Activated CD4-positive, alpha-beta T cell treated with anti-CD3 and anti-CD28 coated beads, Interleukin-2, amount 50 U/mL, for 4 hours (primary cell): ENCODE measurements at places on chromosomes 5 and 9.

DNA sequence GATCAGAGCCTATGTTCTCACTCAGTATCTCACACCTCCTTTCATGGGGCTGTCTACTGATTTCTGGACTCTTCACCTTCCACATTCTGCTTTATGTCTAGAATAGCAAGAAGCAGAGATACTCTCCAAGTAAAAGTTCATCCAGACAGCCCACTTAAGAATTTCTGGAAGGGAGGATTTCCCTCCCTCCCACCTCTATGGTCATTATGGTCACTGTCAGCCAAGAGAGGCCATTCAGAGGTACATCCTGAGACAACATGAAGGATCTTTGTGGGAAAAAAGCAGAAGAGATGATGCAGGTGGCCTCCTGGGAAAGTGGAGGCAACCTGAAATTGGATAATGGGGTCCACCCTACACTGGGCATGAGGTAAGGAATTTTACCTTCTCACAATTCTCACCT lies 179.5 kb upstream of the ZNF462 start:
- no peak for DNase-seq

- no peak for DNase-seq
These were observed 1290.2 kb upstream of the WWC1 start for GRCh38 chr5:167001246-167001645.

- DNase-seq = no peak
These were observed 95.7 kb downstream of the ANKH start for GRCh38 chr5:14775857-14776256.

DNA sequence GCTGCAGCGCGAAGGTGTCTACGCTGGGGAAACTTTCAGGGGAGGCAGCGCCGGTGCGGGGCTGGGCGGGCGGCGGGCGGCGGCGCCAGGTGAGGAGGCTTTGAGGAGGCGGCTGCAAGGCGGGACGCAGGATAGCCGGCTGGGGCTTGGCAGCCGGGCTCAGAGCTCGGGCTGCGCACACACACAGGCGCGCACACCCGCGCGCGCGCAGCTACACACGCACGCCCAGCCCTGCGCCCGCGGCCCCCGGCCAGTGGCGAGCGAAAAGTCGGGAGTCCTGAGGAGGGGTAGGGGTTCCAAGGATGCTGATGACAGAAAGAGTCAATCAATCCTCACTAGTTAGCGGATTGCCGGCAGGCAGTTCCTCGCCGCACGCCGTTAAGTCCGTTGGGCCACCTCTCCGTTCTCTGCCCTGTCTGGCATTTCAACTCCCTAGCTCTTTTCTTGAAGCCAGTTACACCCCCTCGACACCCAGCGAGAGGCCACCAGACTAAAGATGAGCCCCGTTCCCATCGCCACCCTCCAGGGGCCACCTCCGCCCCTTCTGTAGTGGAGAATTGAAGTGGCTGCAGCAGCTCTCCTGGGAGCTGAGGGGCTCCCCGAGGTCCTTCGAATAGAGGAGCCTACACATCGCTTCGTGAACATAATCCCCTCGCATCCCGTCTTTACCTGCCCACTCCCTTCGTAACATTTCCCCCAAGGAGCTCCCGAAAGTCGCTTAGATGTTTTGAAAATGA lies 1640.3 kb upstream of the C9orf72 start:
- no peak for DNase-seq

GRCh38 chr9:77648234-77649108 lies at the start of gene GNA14:
GNA14 (minus strand) TSS chr9:77648322; CDS start chr9:77647793, 529 bp downstream.
- no peak for DNase-seq

DNA sequence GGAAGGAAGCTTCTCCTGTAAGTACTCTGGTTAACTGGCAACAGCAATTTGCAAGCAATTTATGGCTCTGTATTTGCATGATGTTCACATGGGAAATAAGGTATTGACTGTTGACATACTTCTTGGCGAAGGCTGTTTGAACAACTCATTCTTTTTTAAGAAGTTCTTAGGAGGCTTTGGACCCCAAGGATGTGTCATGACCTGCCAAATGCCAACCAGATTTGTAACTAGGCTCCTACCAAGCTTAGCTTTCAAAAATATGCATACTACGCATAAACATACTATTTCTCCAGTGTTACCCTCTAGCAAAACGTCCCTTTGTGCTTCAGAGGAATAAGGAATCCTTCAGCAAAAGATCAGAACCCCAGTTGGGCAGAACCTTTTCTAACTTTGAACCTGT lies 165.2 kb upstream of the MSX2 start:
- no peak for DNase-seq

GRCh38 chr9:15714746-15715145 lies 161.9 kb downstream of the CCDC171 start:
- DNase-seq = no peak

DNA sequence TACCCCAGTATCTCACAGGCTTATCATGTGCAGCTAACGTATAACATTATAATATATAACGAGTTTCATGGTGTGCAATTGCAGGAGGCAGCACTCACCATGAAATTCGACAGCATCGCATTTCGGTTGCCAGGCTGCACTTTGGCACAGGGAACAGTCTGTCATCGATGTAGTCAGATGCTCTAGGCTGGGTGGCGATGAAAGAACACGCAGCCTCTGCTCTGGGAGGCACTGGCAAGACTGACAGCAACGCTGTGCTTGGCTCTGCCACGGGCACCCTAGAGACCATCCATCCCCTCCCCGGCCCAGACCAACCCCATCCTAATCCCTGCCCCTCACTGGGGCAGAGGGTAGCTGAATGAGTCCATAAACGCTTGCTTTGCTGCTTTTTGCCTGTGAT lies 290.8 kb downstream of the MED10 start:
- DNase-seq = no peak

GRCh38 chr9:124800306-124801259 lies 23.6 kb downstream of the OLFML2A start:
- no peak for DNase-seq

DNA sequence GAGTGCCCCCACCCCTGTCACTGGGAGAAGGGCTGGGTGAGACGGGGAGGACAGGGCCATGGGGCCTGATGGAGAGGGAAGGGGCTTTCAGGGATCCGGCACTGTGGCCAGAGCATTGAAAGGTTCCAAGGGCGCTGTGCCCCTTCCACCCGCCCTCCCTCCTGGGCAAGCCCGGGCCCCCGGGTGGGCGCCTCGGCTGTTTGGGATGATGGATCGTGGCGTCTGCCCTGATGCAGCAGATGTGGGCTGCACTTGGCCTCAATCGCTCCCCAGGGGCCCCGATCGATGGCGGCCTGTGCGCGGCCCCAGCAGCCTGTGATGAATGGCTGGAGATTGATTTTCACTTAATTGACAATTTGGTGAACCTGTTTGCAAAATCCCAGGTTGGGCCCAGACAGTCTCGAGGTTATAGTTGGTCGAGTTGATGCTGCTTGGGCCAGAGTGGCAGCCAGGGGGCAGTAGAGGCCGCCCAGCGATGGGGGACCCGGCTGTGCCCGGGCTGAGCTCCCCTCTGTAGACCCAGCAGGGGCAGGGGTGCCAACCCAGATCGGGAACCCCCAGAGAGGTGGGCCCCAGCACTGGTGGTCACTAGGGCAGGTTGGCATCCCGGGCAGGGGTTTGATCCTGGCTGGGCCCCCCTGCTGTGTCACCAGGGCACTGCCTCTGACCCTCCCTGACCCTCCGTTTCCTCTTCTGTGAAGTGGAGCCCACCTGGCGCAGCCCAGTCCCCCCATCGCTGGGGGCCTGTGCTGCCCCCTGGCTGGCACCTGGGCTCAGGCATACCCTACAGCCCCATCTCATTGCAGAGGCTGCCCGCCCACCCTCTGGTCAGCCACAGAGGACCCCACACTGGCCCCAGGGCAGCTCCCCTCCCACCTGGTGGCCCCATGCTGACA lies 34.7 kb downstream of the LHX3 start:
- peak; percentile 34 for DNase-seq

GRCh38 chr9:37747271-37747753 lies 6.3 kb upstream of the TRMT10B start:
- DNase-seq = peak; percentile 40

- no peak for DNase-seq
These were observed 11.3 kb downstream of the EHMT1 start for GRCh38 chr9:137630126-137630525.

- DNase-seq = no peak
These were observed 255.7 kb downstream of the AOPEP start for GRCh38 chr9:94982211-94982610.

GRCh38 chr5:128667152-128667551 lies 129.1 kb upstream of the FBN2 start:
- no peak for DNase-seq

DNA sequence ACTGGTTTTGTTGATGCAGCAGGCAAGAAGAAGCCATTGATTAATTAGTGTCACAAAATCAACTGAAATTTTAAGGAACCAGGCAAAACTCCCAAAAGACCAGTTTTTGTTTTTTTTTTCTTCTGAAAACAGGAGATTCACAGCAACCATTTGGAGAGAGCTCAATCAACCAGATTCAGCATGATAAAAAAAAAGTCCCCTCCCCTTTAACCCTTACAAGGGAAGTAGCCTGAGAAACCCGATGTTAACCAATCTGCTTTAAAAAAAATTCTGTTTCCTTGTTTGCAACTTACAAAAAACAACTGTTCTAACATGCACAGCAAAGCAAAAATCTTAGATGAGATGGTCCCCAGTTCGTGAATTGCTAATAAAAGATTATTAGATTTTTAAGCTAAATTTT lies 59.7 kb downstream of the HMHB1 start:
- DNase-seq = no peak

- DNase-seq = no peak
These were observed 65.6 kb downstream of the POU5F2 start for GRCh38 chr5:93675460-93676450.

- no peak for DNase-seq
These were observed 30.8 kb upstream of the UNC5A start for GRCh38 chr5:176779537-176779936.

DNA sequence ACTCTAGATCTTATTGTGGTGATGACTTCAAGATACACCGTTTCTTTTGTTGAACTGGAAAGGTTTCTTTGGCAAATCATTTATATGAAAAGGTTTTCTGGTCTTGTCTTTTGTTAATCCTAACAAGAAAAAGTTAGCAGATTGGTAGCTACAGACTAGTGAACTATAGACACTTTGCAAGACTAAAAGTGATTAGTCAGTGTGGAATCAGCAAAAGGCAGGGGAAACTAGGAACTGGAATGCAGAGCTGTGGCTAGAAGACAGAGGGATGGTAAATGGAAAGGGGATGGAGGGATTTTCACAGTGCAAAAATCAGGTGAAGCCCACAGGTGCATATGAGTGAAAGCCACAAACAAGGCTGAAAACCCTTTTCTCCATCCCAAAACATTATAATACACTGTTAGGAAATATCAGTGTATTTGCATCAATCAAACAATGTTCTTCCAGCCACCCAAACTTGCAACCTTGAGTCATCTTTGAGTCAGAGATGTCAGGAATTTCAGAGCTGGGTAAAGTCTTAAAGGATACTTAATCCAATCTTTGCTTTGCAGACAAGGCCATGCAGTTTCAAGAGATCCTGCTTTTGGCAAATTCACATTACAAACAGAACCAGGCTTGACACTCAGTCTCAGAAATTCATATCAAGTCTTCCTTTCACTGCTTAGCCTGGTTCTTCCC lies 52.7 kb downstream of the PLK2 start:
- no peak for DNase-seq

DNA sequence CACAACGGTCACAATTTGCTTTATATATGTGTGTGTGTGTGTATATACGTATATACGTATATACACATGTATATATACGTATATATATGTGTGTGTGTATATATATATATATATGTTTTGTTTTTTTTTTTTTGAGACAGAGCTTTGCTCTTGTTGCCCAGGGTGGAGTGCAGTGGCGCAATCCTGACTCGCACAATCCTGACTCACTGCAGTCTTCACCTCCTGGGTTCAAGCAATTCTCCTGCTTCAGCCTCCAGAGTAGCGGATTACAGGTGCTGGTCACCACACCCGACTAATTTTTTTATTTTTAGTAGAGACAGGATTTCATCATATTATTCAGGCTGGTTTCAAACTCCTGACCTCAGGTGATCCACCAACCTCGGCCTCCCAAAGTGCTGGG lies 3.1 kb downstream of the RNF38 start:
- DNase-seq = no peak
